ENCODE measurements at places on chromosomes 5 and 9.

- DNase-seq: peak; percentile 17
Measured at GRCh38 chr9:36486933-36487481, 85.7 kb upstream of the MELK start.

DNA sequence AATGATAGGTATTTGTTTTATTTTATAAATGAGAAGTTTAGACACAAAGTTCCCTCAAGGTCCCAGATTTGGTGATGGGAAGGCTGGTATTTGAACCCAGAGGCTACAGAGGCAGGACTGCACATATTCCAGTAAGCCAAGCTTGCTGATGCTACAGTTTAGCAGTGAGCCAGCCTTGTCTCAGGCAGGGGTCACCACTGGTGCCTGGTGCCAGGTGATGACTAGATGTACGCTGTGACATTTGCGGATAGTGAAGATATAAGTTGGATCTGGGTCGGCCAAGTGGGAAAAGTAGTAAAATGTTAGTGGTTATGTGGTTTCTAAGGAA lies 143.9 kb downstream of the AOPEP start:
- DNase-seq: no peak

GRCh38 chr5:18491349-18491748 lies 857.1 kb downstream of the TAF11L14 start:
- DNase-seq: no peak

GRCh38 chr5:178069909-178070308 lies 43.4 kb upstream of the N4BP3 start:
- no peak for DNase-seq

GRCh38 chr9:85647571-85647970 lies 94.2 kb downstream of the AGTPBP1 start:
- no peak for DNase-seq

- DNase-seq: no peak
Measured at GRCh38 chr9:99377790-99378775, 156.0 kb downstream of the SEC61B start.
